ENCODE measurements at places on chromosomes 5 and 9.

DNA sequence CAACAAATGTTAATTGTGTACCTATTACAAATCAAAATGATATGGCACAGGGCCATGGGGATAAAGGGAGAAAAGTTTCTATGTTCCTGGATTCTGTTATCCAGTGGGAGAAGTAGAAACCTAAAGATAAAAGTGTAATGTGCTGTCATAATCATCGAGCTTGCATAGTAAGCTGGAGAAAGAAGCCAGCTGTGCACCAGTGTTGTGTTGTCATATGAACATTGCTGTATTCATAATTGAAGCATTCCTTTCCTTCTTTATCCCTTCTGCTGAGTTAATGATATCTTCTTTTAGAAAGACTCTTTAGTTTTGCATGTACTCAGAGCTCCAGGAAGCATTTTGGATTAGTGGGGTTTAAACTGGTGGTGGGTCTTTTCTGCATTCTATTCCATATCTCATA, 39.5 kb downstream of the NTRK2 start:
- no peak for DNase-seq

- no peak for DNase-seq
These were observed 22.6 kb upstream of the PHF19 start for GRCh38 chr9:120899490-120900068.

GRCh38 chr9:121508415-121508814, 8.8 kb upstream of the GGTA1 start:
- no peak for DNase-seq

GRCh38 chr5:18491349-18491748, 857.1 kb downstream of the TAF11L14 start:
- no peak for DNase-seq

- DNase-seq = no peak
These were observed 779 bp downstream of the FAM13B start for GRCh38 chr5:138032028-138032571.

GRCh38 chr9:100229136-100229535, 123.6 kb downstream of the TEX10 start:
- DNase-seq = no peak

DNA sequence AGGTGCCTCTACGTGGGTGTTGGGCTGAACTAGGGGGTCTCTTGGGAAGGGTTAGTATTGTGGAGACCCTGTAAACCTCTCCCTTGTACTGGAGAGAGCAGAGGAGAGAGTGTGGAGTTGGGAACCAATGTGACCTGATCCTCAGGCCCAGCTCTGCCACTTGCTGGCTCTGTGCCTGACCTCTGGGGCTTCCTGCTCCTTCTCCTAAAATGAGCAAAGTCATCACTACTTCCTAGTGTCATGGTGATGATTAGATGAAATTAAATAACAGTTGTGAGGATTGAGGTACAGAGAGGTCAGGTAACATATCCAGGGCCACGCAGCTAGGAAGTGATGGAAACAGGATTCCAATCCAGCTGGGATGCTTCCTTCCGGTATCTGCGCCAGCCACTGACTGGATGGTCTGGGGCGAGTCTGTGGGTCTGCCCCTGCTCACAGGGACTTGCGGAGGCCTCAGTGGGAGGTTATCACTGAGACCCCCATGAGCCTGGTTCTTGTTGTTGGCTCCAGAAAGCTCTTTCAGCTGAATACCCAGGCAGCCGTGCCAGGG, 9.2 kb downstream of the GALNT10 start:
- DNase-seq = no peak

DNA sequence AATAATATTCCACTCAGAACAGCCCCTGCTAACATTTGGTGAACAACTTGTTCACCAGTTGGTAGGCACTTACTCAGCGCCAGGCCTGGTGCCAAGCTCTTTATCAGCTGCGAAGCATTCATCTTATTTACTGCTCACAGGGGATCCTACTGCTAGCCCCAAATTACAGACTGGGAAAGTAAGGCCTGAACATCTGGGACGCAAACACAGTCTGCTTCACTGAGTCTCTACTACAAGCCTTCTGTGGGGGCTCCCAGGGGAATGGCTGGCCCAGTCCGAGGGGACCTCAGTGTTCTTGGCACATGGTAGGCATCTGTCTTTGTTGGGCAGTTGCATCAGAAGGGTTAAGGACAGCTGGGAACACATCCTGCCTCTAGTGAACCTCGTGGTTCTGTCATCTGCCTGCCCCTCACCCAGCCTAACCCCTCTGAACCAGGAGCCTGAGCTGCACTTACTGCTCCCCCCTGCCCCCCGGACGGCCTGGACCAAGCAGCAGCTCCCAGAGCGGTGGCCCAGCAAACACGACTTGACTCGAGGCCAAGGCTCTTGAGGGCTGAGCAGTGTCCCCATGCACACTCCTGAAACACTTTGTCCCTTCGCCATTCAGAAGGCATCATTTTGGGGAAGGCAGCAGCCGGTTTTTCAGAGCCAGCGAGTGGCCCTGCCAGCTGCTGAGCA, at the start of gene PHYHD1:
TSS of gene PHYHD1 (plus strand) at position 602 of the 678 bp plus-strand sequence. CDS start 1,342 bp downstream, outside the sequence.
- peak; percentile 82 for DNase-seq

- no peak for DNase-seq
These were observed 258.6 kb upstream of the ADAMTS16 start for GRCh38 chr5:4881366-4882002.

- no peak for DNase-seq
These were observed 194.0 kb downstream of the PDZD2 start for GRCh38 chr5:31832966-31833365.

GRCh38 chr9:36827593-36827992, 206.5 kb downstream of the PAX5 start:
- DNase-seq = no peak

DNA sequence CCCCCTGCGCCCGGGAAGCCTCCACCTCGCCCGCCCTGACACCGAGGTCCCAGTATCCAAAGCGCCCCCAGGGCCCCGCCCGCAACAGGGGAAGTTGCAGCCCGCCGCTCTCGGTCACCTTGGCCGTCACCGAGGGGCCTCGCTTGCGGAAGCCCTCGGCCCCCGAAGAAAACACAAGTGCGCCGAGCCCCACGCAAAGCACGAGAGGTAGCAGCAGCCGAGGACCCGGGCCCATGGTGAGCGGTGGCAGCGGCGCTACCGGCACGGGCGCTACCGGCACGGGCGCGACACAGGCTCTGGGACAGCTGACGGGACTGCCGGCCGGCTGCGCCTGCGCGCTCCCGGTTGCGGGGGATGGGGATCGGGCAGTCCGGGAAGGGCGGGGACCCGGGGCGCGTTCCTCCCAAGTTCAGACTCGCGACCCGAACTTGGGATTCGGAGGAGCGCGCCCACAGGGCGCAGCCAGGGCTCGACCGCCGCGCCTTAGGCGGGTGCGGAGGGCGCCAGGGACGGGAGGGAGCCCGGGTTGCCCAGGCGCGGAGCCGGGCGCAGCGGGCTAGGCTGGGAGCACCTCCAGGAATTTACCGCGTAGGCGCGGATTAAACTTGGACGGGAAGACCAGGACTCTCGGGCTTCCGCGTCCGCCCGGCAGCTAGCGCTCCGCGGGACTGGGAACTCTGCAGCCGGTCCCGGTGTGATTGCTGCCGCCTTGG, at the start of gene PPIC:
TSS of gene PPIC (minus strand) at position 335 of the 713 bp plus-strand sequence. CDS start at position 235, 100 bp downstream.
- DNase-seq = peak; percentile 32

GRCh38 chr9:4415281-4415680, 75.0 kb upstream of the SLC1A1 start:
- no peak for DNase-seq

- DNase-seq = no peak
These were observed 21.6 kb downstream of the FOXE1 start for GRCh38 chr9:97874624-97875023.

DNA sequence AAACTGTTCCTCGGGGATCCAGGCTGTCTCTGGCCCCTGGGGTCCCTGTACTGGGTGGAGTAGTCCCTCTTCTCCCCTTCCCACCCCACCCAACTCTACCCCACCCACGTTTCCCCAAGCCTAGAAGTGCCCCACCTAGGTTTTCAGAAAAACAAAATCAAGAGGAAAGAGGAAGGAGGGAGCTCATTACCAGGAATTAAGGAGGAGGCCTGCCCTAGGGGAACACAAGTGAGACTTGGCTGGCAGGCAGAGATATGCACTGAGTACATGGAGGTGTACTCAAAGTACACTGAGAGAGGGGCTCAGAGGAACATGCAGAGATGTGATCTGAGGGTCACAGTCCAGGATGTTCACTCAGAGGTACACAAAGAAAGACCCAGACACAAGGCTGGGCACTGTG, 10.2 kb downstream of the AQP3 start:
- DNase-seq = no peak

GRCh38 chr5:149581931-149582768, 852 bp downstream of the ARHGEF37 start:
- no peak for DNase-seq

GRCh38 chr5:180802325-180803180, at the start of gene MGAT1:
Gene MGAT1 (minus strand): TSS chr5:180802806. CDS start chr5:180792971, 9,835 bp downstream.
- DNase-seq = peak; percentile 16

- no peak for DNase-seq
These were observed 11.5 kb downstream of the SMIM3 start for GRCh38 chr5:150789943-150790611.

GRCh38 chr9:103991698-103992097, 102.4 kb upstream of the SMC2 start:
- DNase-seq = no peak

GRCh38 chr5:76527685-76528161, 95.5 kb downstream of the F2RL2 start:
- no peak for DNase-seq

DNA sequence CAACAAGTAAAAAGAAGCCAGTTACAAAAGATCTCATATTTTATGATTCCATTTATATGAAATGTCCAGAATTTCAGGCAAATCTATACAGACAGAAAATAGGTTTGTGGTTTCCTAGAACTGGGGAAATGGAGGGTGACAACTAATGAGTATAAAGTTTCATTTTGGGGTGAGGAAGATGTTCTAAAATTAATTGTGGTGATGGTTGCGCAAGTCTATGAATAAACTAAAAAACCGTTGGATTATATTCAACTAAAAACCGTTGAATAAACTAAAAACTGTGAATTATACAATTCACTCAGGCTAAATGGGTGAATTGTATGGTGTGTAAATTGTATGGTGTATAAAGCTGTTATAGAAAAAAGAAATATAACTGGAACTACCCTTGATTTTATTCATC, 47.6 kb downstream of the ADAMTS6 start:
- no peak for DNase-seq

GRCh38 chr9:120490888-120491595, 88.9 kb downstream of the CDK5RAP2 start:
- DNase-seq = no peak

- DNase-seq = no peak
These were observed 18.2 kb upstream of the ZNF618 start for GRCh38 chr9:113857875-113858274.

GRCh38 chr9:132828201-132828770, 49.8 kb downstream of the AK8 start:
- DNase-seq = no peak

Data from NCI-H2171 (cell line).